ENCODE measurements at places on chromosomes 6 and 20.

- no peak for DNase-seq
Measured at GRCh38 chr6:97443408-97444080, 160.5 kb upstream of the MMS22L start.

- no peak for DNase-seq
Measured at GRCh38 chr6:148445116-148445515, 102.5 kb downstream of the SASH1 start.

GRCh38 chr6:157984686-157985225 is 3.1 kb downstream of the SYNJ2 start:
- DNase-seq = no peak

DNA sequence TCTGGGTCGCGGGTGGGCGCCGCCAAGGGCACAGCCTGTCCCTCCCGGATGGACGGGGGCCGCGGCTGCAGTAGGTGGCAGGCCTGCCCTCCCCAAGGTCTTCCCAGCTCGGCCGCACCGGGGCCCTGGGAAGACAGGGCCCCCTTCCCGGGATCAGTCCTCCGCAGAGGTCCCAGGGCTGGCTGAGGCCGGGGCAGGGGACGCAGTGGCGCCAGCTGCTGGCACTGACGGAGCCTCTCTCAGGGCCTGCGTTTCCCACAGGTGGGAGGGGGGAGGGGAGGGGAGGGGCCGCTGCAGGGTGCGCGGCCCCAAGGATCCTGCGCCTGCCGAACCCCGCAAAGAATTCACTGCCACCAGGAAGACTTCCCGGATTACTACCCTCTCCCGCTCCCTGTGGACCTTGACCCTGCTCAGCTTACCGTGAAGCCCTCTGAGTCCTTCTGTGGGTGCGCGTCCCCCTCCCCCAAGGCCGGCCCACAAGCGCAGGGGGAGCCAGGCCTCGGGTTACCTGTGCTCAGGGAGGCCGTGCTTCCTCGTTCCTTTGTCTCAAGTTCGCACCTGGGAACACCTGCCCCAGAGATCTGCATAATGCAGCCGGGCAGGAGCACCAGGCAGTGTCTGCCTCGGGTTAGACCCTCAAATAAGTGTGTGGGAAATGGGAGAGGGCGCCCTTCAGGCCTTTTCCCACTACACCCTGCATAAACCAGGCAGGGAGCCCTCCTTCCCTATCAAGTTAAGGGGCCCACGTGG is 5.1 kb downstream of the LZTS3 start:
- peak; percentile 41 for DNase-seq

GRCh38 chr6:6105472-6106036 is 98.8 kb upstream of the NRN1 start:
- no peak for DNase-seq

DNA sequence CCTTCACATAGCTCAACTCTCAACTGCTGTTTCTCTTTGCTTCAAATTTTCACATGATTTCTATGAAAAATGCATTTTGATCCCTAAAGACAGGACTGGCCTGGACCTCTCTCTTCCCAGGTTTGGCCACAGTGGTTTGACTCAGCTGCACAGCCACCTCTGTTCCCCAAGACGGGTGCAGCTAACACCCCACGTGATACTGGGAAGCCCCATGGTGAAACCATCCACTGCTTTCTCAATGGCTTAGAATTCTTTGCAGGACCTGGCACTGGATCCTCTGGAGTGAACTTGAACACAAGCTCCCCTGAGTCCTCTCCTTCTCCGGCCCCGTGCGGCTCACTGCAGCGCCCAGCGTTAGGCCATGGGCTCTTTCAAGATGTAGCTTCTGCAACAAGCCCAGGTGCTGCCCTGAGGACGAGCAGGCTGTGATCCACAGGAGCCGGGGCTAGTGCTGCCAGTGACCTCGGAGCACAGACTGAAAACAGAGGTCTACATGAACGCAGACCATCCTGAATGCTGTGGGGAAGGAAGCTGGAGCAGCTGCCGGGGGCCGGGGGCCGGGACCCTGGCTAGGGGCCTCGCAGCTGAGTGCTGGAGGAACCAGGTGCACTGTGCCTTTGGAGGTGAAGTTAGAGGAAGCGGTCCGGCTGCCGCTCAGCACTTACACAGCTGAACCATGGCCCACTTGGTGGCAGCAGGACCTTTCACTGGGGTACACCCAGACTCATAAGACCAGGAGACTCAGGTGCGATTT is 58.8 kb upstream of the MPC1 start:
- no peak for DNase-seq

DNA sequence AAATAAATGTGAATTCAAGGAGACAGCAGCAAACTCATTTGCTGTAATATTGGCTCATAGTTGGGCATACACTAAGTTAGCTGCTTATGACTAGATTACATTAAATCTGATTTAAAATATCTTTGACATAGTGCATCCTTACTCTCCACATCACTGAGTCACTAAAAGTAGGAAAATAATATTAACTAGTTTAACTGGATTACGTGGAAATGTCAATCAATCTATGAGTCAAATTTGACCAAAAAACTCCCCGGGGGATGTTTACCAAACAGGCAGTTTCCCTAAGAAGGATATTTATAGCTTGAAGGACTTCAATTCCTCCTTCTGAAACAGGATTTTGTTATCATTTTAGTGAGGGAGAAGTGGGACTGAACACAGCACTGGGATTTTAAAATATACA is 366.5 kb downstream of the ESR1 start:
- DNase-seq = no peak

DNA sequence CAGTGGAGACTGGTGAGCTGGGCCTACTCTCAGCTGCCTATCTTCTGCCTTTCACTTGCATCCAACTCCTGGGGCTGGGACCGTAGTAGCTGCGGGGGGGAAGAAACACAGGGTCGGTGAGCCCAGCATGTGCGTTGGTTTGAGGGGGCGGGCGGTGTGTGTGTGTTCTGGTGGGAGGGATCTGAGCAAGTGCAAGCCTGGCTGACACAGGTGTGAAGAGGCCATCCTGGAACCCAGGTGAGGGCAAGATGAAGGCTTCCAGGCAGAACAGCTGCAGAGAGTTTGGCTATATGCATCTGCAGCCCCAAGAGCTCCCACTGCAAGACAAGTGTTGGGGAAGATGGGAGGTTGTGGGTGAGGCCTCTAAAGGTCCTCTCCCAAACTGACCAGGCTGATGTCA is 30.6 kb downstream of the MOCS1 start:
- DNase-seq = no peak

DNA sequence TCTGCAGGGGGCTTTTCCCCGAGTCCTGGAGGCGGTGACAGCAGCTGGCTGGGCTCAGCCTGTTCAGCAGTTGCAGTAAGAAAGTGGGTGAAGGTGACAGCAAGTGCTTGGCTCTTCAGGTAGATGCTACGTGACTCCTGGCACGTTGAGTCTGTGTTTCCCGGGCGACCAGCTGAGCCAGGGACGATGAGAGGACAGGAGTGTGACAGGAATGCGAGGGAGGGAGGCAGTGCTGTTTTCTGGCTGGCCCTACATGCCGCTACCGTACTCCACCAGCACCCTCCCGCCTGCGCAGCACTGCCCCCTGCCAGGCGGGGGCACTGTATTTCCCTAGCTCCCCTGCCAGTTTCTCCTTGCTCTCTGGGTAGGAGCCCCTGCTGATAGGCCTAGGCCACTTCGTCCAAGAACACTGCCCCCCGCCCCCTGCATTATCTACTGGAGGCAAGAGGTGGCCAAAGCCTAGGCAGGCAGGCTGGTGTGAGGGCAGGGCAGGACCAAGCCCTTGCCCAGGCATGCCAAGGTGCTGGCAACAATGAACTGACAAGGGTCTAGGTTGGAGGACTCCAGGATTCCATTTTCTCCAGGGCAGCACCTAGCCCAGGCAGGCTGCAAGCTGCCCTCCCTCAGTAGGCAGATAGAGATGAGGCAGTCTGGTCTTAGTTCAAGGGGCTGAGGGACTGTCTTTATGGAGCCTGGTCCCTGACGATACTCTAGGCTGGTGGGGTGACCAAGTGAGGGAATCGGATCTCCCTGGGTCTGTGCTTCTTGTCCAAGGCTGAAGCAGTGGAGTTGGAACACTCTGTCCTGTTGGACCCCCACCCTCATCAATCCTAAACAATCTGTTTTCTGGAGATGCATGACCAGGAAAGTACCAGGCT is 19.2 kb downstream of the MRPS18A start:
- DNase-seq = peak; percentile 76

GRCh38 chr20:1565461-1565860 is 8.0 kb upstream of the SIRPD start:
- no peak for DNase-seq

DNA sequence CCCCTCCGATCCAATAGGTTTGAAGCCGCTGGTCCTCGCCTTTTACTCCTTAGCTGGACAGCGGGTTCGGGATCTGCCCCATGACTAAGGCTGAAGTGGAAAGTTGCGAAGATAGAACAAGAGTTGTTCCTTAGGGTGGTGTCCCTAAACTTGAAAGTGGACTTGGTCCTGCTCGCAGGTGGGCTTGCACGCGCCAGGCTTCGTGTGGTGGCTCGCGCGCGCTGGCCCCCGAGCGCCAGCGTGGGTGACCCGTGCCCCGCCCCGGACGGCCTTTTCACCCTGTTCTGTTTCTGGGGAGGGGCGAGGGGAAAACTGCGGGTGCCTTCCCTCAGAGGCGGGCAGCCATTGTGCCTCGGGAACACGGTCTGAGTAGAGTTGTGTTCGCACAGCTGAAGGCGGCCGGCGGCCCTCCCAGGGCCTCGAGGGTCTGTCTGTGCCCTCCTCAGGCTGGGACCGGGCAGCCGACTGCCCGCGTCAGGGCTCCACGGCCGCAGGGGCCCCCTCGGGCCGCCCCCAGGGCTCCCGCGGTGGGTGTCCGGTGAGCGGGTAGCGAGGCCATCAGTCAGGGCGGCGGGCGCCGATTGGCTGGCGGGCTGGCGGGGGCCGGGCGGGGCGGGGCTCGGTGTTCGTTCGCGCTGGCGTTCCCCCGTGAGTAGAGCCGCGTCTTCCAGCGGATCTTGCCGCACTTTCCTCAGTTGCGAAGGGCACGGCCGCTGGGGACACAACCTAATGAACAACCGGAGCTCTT is 33.0 kb downstream of the RREB1 start:
- peak; percentile 91 for DNase-seq

GRCh38 chr6:127118298-127119101 is at the start of gene RSPO3:
Gene RSPO3 (plus strand): TSS chr6:127118671. CDS start chr6:127119193, 522 bp downstream.
- DNase-seq = peak; percentile 25

DNA sequence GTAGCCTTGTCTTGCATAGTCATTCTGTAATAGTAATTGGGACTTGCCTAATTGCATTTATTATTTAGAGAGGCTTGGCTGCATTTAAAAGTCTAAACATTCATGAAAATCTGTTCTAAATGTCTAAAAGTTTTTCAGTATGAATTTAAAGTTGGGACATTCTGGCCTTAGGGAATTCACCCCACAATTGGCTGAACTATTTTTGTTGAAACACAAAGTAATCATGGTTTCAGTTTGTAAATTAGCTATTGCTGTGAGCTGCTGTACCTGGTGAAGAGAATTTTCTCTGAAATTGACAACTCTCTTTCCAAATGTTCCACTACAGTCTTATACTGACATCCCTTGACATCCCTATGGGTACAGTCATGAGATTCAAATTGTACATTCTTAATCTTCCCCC is 253.0 kb downstream of the FARS2 start:
- DNase-seq = no peak

DNA sequence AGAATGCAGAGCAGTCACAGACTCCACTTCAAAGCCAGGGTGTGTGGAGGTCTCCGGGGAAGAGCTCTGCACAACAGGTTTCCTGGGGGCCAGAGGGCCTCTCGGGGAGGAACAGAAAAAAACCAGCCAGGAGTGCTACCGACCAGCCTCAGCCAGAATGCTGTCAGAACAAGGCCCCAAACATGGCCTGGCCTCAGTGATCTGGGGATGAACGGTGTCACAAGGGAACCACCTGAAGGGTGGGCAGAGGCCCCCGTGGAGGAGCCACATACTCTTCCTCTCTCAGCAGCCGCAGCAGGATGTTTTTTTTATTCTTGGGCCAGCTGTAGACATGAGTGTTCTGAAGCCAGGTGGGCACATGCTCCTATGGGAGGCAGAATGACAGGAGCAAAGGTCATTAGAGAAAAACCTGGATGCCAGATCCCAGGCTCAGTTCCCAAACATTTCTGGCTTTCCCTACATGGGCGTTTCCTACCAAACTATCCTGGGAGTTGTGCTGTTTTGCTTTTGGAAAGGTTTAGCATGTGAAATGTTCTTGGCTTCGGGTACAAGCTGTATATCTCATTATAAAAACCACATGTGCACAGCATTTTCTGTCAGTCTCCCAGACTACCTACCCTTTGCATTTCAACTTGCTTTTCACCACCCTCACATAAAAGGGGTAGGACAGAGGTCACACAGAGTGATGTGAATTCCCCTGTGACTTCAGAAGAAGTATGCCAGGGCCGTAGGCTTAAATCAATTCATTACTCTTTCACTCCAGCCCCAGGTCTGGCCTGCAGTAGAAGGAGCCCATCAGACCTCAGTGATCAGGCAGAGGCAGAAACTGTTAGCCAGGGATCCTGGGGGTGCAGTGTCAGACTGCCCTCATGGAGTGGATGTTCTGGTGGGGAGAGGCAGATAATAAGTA is 46.2 kb downstream of the TRAF3IP2 start:
- DNase-seq = no peak

- DNase-seq = no peak
Measured at GRCh38 chr20:24632581-24632980, 163.2 kb downstream of the SYNDIG1 start.

DNA sequence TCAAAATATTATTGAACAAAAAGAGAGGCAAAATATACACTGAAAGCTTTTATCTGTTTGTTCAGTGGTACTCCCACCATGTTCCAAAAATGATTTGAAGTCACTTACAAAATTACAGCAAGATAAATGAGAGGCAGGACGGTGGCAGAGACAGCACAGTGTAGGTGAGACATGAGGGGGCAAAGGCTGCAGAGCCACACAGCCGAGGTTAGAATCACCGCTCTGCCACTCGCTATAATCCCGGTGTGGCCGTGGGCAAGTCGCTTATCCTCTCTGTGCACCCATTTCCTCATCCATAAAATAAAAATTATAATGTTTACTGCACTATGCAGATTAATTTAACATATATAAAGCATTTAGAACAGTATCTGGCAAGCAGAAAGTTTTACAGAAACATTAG is 140.1 kb upstream of the BEND6 start:
- DNase-seq = no peak
